ENCODE measurements at places on chromosomes 6 and 20. TPM values are rescaled to one million over a fixed set of nuclear protein-coding genes. Genes with fewer than 3 reads are reported as not detected.
A peak's percentile ranks its signal among the peaks of the same experiment; 100 is the strongest.

WFDC12 gene
- total RNA-seq = not detected

STMND1 gene
- total RNA-seq = not detected

PACSIN1 gene
- not detected for total RNA-seq

BFSP1 gene
- not detected for total RNA-seq

DNA sequence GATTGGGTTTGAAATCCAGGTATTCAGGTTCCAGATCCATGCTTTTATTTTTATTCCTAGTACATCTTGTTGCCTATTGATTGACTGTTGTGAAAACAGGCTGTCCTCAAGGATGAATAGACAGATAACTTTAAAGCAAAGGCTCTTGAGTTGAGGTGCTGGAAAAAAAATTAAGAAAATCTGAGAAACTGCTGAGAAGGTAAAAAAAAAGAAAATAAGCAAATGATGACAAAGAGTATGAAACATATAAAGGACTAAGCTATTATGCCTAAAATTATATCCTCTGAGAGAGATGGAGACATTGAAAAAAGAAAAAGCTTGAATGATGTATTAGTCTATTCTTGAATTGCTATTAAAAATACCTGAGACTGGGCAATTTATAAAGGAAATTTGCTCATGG, 392.3 kb upstream of the RGS17 start:
- DNase-seq = no peak
- H3K27ac ChIP-seq = no peak overlapping the region

- no peak overlapping the region for H3K27ac ChIP-seq
- peaks cover 3% of the 10 kb centered on the region for H3K36me3 ChIP-seq
- no peaks in the 10 kb centered on the region for H3K4me1 ChIP-seq
- no peak overlapping the region for H3K4me3 ChIP-seq
These were observed 128.2 kb downstream of the COL12A1 start for GRCh38 chr6:75077701-75078100.

- H3K36me3 ChIP-seq = peaks cover 7% of the 10 kb centered on the region
- no peaks in the 10 kb centered on the region for H3K27me3 ChIP-seq
- peak overlapping the region; percentile 51 for H3K27ac ChIP-seq
- peak; percentile 43 for DNase-seq
- peaks cover 19% of the 10 kb centered on the region for H3K4me1 ChIP-seq
These were observed 58.7 kb downstream of the BCKDHB start for GRCh38 chr6:80165143-80165542.

TFAP2C gene
- total RNA-seq = not detected

- no peak for DNase-seq
- no peaks in the 10 kb centered on the region for H3K27me3 ChIP-seq
- H3K27ac ChIP-seq = no peak overlapping the region
- H3K4me3 ChIP-seq = no peak overlapping the region
- H3K36me3 ChIP-seq = no peaks in the 10 kb centered on the region
These were observed 85.7 kb upstream of the NEDD9 start for GRCh38 chr6:11317885-11318771.

GRCh38 chr6:96466147-96466863, 55.3 kb upstream of the UFL1 start:
- no peaks in the 10 kb centered on the region for H3K4me1 ChIP-seq
- no peak overlapping the region for H3K27ac ChIP-seq
- no peak for DNase-seq

GRCh38 chr6:134619077-134619476, 301.2 kb upstream of the SGK1 start:
- H3K4me1 ChIP-seq = no peaks in the 10 kb centered on the region
- H3K27me3 ChIP-seq = peaks cover 8% of the 10 kb centered on the region
- peak; percentile 56 for DNase-seq
- no peak overlapping the region for H3K4me3 ChIP-seq
- no peaks in the 10 kb centered on the region for H3K36me3 ChIP-seq
- H3K27ac ChIP-seq = no peak overlapping the region

DNA sequence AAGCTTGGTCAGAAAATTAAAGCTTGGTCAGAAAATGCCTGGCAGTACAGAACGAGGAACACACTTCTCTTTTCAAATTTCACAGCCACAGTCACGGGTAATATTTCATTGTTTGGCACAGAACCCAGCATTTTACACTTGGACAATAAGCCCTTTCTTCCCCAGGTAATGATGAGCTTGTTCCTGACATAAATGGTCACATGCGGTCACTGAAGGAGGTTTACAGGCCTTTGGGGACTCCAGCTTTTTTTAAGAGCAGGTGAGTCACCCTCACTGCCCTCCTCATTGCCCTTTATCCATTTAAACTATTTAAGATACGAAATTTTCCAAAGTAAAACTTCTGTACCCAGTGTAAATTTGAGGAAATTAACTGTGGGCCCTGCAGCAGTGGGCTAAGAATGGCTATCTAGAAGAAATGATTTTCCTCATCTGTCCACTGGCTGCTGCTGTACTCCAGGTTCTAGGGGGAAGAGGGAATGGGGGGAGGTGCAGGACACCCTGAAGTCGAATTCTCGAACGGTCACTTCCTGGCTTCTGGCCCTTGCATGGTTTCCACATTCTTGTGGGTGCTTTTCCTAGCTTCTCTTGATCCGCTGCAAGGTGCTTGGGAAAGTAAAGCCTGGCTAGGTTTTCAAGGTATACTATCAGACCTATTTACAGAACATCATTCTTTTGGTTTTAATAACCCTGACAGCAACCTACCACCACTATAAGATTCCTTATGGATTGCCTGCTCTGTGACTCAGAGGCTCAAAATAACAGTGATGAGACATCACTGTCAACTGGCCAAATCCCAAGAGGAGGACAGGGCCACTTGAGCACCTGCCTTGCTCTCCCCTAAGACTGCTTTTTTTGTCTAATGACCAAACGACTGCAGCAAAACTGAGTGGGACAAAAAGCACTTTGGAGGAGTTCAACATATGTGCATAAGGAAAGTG, 75.8 kb downstream of the PREP start:
- no peak overlapping the region for H3K4me3 ChIP-seq
- peak overlapping the region; percentile 95 for H3K27ac ChIP-seq
- H3K27me3 ChIP-seq = no peaks in the 10 kb centered on the region
- peaks cover 21% of the 10 kb centered on the region for H3K36me3 ChIP-seq
- H3K4me1 ChIP-seq = peaks cover 66% of the 10 kb centered on the region

DNA sequence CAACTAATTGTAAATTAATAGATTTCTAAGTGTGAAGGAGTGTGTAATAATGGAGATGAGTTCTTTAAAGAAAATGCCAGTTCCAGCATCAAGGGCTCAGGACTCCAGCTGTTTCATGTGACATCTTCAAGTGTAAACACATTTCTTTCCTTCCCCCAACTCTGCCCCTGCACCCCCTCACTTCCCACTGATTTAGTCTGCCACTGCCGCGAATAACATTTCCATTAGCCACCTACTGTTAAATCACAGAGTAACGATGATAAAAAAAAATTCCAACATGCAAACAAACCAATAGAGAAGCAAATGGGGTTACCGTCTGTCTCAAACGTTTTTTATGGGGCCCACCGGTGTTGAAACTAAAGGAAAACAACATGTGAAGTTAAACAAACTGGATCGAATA, 414.3 kb downstream of the SAMD5 start:
- no peaks in the 10 kb centered on the region for H3K4me1 ChIP-seq
- H3K27ac ChIP-seq = no peak overlapping the region
- no peaks in the 10 kb centered on the region for H3K36me3 ChIP-seq
- H3K27me3 ChIP-seq = no peaks in the 10 kb centered on the region

DNA sequence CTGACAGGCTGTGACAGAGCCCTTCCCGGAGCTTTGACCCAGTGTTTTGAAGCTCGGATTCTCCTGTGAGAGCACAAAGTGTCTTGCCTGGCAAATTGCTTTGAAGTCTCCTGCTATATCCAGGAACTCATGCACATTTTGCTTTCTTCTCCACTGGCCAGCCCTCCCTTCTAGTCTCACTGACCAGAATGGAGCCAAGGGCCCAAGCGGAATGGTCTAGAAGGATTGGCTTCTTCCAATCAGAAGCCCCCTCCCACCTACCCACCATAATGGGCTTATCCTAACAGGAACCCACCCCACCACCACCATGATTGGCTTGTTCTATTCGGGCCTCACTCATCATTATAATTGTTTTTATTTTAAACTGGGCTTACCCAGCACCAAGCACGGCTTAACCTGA, 130.1 kb downstream of the PXDC1 start:
- H3K4me3 ChIP-seq = no peak overlapping the region
- H3K36me3 ChIP-seq = no peaks in the 10 kb centered on the region
- no peak overlapping the region for H3K27ac ChIP-seq

- H3K36me3 ChIP-seq = no peaks in the 10 kb centered on the region
- H3K27ac ChIP-seq = no peak overlapping the region
- H3K4me1 ChIP-seq = no peaks in the 10 kb centered on the region
- no peak overlapping the region for H3K4me3 ChIP-seq
- peaks cover 29% of the 10 kb centered on the region for H3K27me3 ChIP-seq
- DNase-seq = no peak
These were observed 689.6 kb downstream of the DHX35 start for GRCh38 chr20:39651645-39652325.

- H3K27me3 ChIP-seq = no peaks in the 10 kb centered on the region
- DNase-seq = no peak
- no peaks in the 10 kb centered on the region for H3K4me1 ChIP-seq
- no peaks in the 10 kb centered on the region for H3K36me3 ChIP-seq
- no peak overlapping the region for H3K27ac ChIP-seq
These were observed 108.6 kb downstream of the VIP start for GRCh38 chr6:152859225-152859624.

OR2H2 gene
- not detected for total RNA-seq

CLPSL2 gene
- not detected for total RNA-seq
